ENCODE measurements at places on chromosomes 2 and 18.

DNA sequence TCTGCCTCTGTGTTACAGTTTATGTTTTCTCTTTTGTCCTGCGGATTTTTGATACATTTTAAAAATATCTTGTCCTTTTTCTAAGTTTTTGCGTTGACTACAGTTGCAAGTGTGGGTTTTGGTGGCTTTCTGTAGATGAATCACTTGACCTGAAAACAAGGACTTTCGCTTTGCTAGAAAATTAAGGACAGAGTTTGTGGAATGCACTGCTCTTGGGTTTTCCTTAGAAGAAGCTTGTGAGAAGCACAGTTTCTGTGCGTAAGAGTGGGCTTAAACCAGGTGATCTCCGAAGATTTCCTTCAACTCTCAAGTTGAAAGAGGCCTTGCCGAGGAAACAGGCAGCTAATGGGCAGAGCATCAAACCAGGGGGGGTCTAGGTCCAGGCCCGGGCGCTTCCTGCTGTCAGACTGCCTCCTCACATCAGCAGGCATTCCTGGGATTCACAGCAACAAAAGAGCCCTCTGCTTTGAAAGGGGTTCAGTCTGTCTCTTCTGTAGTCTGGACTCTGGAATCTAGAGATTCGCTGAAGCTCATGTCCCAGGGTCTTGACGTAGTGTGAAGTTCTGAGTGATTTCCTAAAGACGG is 17.3 kb downstream of the NCK2 start:
- DNase-seq: no peak

DNA sequence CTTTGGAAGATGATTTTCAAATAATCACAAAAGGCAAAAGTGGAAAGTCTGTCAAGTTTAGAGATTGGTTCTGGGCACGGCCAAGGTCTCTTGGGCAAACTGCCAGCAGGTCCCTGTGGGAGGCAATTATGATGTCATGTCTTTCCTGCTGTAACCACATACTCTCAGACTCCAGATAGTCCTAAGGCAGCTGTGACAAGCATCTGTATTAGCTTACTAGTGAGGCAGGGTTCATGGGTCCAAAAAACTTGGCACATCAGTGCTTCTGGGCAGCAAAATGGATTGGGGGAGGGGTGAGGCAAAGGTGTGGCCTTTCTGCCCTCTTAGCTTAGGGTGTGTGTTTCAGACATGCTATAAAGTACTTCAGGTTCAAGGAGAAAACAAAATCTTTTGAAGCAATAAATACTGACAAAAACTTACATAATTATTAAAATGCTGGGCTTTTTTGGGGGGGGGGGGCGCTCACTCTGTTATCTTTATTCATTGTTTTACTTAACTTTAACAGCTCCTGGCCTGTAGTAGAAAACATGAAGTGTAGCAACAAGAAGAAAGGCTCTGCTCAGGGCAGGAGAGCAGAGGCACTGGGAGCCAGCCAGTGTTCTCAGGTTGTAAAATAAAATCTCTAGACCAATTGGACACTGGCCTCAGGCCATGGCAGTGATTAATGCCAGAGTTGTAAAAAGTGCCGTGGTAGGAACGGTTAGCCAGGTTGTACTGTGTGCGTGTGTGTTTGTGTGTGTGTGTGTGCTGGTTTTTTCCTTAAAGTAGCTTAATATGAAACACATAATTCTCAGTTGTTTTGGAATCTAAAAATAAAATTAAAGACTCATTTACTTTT is 14.3 kb upstream of the TANC1 start:
- peak; percentile 20 for DNase-seq

DNA sequence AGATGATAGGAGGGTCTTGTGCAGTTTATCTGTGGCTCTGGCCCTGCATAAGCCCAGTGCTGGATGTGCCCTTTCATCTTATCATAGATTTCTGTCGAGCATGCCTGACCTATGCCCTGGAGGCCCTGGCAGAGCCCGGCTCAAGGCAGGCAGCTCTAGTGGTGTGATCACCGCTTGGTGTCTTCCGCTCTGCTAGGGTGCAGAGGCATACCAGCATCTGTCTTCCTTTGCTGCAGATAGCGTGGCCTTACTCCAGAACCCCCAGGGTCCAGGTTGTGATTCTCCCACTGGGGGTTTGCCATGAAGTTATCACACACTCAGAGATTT is 13.7 kb upstream of the TRAF3IP1 start:
- no peak for DNase-seq

DNA sequence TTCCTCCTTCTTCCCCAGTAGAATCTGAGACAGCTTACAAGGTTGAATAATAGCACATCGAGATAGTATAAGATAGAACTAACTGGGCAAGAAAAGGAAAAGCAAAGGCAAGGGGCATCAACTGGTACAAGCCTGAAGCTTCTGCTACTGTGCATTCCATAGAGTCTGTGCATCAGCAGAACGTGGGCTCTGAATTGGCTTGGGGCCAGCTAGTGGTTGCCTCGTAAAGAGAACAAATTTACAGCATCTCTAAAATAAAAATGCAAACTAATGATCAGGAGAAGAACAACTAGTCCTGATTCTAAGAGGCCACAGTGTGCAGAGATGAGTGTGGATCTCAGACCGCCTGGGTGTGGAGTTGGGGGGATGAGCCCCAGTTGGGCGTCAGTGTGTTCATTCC is 36.6 kb downstream of the UPP2 start:
- DNase-seq: no peak

DNA sequence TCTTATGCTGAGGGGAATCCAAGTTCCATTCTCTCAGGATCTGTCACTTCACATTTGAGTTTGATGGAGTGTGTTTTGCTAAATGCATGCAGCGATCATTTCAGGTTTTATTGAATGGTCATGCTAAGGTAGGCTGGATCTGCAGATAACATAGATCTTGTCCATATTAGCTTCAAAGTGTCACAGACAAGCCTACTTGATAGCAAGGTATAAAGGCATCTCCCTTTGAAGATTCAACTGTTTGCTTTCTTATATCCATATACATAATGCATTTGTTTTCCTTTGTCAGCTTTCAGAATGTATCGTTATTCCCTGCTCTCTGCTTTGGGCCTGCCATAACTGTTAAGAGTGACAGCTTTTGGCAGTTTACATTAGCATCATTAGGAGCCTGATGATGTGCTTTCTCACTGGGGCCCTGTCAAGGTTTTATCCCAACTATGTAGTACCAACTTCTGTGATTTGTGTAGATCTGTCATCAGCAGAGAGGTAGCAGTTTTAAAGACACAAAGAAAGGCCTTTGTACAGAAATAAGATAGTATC is 604.3 kb upstream of the CDH7 start:
- no peak for DNase-seq

GRCh38 chr18:2855560-2856350 is 8.9 kb downstream of the EMILIN2 start:
- DNase-seq: no peak

DNA sequence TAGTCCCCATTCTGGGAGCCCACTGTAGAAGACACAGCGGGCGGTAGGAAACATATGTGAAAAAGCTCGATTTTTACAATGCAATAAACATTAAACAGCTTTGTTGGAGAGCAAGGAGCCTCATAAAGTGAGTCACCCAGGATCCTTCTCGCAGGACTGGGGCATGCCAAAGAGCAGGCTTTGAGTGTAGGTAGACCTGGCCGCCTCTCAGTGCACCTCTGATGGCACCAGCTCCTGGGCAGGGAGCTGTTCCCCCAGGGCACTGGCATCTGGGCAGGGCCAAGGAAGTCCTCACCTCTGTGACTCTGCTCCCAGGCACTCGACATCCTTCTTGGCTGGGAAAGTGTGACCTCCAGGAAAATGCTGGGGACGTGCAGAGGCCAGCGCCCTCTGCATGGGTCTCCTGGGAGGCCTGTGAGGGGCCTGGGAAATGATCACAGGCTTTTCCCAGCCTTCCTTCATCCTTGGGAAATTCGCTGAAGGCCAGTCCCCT is 94.2 kb downstream of the POLR1A start:
- DNase-seq: no peak

GRCh38 chr2:176001281-176001915 is 669 bp downstream of the LNPK start:
- DNase-seq: peak; percentile 61

DNA sequence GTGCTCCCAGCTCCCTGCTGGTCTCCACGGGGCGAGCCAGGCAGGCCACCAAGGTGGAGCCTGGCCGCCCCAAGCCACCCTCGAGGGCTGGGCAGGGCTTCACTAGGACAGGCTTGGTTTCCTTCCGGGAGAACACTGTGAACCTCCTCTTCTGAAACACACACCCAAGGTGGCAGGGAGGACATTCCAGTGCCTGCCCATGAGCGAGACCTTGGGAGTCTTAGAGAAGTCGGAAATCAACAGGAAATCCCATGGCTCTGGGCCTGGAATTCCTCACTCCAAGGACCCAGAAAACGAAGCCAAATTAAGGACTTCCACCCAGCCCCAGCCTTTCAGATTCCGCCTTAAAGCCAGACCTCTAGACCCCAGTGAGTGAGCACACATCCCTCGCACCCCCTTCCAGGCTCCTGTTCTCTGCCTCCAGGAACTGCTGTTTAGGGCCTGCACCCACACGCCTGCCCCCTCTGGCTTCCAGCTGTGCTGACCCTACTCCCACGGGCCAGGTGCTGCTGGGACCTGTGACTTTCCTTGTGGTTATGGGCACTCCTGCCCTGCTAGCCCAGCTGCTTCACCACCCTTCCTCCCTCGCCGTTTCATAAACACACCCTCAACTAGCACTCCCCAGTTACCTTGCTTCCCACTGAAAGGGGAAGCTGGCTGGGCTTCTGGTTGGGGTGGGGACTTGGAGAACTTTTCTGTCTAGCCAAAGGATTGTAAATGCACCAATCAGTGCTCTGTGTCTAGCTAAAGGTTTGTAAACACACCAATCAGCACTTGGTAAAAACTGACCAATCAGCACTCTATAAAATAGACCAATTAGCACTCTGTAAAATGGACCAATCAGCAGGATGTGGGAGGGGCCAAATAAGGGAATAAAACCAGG is 13.7 kb downstream of the GPR17 start:
- DNase-seq: no peak

DNA sequence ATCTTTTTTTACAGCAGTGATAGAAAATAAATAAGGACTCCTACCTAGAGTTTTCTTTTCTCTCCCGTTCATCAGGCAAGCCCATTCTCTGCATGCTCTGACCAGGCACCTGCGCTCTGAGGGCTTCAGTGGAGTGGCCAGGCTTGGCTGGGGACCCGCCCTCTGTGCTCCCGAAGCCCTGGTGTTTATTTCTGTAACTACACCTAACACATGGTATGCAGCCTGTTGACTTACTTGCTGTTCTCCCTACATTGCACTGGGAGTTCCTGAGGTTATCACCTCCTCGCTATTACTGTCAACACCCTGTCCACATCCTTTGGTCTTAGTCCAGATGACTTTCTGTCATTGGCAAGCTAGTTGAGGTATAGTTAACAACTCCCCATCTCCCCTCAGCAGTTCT is 317.7 kb downstream of the LPIN1 start:
- no peak for DNase-seq

Measured in stimulated activated CD4-positive, alpha-beta T cell treated with anti-CD3 and anti-CD28 coated beads, Interleukin-4, amount 100 ng/mL, for 1 hour (primary cell).